ENCODE measurements at places on chromosomes 16 and 17.

DNA sequence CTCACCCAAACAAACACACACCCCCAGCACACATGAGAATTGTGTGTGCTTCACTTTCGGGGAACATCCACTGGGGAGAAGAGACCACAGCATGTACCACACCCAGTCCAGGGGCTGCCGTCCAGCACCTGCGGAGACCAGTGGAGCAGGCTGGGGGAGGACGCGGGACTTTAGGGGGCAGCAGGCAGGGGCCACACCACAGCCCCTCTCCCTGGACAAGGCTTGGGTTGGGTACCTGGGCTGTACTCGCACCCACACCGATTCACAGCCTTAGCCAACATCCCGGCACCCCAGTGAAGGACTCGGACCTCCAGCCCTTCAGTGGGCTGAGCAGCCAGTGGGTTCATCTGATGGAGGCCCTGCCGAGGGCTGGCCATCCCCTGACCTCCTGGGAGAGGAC lies 63.3 kb downstream of the RBFOX3 start:
- DNase-seq = no peak

GRCh38 chr17:60874772-60875171 lies 197.1 kb downstream of the BCAS3 start:
- no peak for DNase-seq

DNA sequence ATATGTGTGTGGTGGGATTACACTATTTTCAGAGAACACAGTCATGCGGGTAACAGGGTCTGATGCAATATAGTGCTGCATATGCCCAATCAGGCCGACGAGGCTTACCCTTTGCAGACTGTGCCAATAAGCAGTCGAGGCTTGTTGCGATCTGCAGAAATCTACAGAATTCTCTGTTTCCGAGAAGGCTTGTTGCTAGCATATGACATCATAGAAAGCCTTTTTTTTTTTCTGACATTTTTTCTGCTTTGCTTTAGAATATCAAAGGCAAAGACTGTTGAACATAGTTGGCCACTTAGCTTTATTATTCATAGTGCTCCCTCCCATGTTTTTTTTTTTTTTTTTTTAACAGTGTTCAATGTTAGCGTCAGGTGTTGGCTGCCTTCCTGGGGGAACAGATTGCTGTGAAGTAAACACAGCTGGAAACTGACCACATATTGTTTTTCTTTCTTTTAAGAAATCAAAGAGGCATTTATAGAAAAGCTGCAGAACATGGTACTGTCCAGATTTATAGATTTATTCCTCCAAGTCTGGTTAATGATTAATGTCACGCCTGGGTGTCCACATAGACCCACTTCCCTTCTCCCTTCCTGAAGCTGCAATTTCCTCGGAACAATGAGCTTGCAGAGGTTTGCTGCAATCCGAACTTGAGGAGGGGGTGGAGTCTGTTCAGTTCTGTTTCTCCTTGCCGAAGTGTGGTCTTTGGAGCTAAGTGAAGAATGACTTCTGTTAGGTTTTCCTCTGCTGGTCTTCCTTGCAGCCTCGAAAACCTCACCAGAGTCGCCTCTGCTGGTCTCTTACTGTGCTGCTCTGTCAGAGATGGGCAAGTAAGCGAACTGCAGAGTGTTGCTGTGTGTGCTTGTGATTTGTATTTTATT lies 87.3 kb downstream of the MAP2K6 start:
- DNase-seq = no peak

- DNase-seq = no peak
Observed at GRCh38 chr17:76640550-76641380, 2.8 kb downstream of the ST6GALNAC1 start.

DNA sequence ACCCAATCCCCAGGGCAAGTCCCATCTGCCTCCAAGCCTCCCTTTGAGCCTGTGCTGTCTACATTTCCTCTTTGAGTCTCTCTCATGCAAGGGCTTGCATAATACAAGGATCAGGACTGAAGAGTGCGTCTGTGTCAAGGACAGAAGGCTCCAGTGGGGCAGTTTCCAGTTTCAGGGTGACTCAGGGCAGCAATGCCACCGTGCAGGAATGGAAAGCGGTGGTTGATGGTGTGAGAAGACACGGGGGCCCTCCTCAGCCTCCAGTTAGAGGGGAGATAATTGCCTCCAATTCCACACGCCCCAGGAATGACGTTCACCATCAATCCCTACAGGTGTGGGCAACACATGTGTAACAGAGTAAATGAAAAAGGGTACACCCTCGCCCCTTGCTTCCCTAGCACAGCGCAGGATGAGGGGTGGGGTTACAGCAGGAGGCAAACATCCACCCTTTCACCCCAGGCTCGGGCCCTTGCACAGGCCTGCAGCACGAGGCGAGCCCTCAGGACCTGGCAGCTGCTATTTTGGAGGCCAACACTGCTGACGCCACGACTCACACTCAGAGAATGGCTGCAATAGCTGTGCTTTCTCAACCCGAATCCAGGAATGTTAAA lies 24.8 kb upstream of the SLC25A19 start:
- DNase-seq = no peak

GRCh38 chr17:2157081-2157480 lies 102.2 kb downstream of the HIC1 start:
- DNase-seq = no peak

GRCh38 chr17:40190197-40191021 lies 13.1 kb downstream of the RAPGEFL1 start:
- DNase-seq = peak; percentile 23

- DNase-seq = peak; percentile 92
Observed at GRCh38 chr17:29617125-29617480, 5.6 kb downstream of the CORO6 start.

Measured in stimulated activated CD4-positive, alpha-beta T cell treated with anti-CD3 and anti-CD28 coated beads, Interleukin-2, amount 100 ng/mL, for 48 hours (primary cell).